Lower lobe of right lung (tissue), 2 donors: ENCODE measurements at places on chromosomes 13 and 19. TPM values are rescaled to one million over a fixed set of nuclear protein-coding genes. Genes with fewer than 3 reads are reported as not detected.
A peak's percentile ranks its signal among the peaks of the same experiment; 100 is the strongest.

- no peaks in the 10 kb centered on the region for H3K27me3 ChIP-seq
- H3K4me1 ChIP-seq: no peaks in the 10 kb centered on the region
- H3K36me3 ChIP-seq: no peaks in the 10 kb centered on the region
- no peak for DNase-seq
- H3K27ac ChIP-seq: no peak overlapping the region
- no peak overlapping the region for H3K4me3 ChIP-seq
Measured at GRCh38 chr13:83618966-83619365, 263.3 kb downstream of the SLITRK1 start.

- no peak overlapping the region for H3K27ac ChIP-seq
- H3K4me1 ChIP-seq: peaks cover 7% of the 10 kb centered on the region
- DNase-seq: no peak
- no peaks in the 10 kb centered on the region for H3K36me3 ChIP-seq
- H3K27me3 ChIP-seq: no peaks in the 10 kb centered on the region
Measured at GRCh38 chr13:60753641-60754040, 356.6 kb downstream of the TDRD3 start.

The FXYD5 gene
- 152 TPM for total RNA-seq

- no peaks in the 10 kb centered on the region for H3K27me3 ChIP-seq
- peaks cover 47% of the 10 kb centered on the region for H3K4me1 ChIP-seq
- no peak for DNase-seq
Measured at GRCh38 chr19:54138489-54139256, 1.1 kb downstream of the CNOT3 start.

The NBEA gene
- total RNA-seq: 6.6 TPM

- H3K4me1 ChIP-seq: peaks cover 11% of the 10 kb centered on the region
- H3K27ac ChIP-seq: no peak overlapping the region
- no peaks in the 10 kb centered on the region for H3K27me3 ChIP-seq
Measured at GRCh38 chr19:6073858-6074708, 36.2 kb downstream of the RFX2 start.

The HSPB6 gene
- total RNA-seq: 29.4 TPM

DNA sequence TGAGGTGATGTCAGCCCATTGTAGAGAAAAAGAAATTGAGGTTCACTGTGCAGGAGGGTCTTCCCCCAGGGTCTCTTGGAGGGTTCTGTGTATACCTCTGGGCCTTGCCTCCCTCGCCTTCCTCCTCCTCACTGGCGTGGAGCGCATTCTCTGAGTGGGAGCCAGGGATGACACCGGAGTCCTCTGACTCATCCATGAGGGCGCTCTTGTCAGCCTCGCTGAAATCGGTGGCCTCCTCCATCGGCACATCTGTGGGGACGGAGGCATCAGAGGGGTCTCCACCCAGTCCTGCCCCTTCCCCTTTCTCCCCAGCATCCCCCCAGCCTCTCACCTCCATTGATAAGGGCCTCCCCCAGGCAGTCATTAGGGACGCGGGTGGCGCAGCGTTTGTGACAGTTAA, 16.2 kb downstream of the PRKD2 start:
- DNase-seq: no peak
- no peaks in the 10 kb centered on the region for H3K4me1 ChIP-seq
- no peak overlapping the region for H3K4me3 ChIP-seq
- no peaks in the 10 kb centered on the region for H3K27me3 ChIP-seq
- H3K36me3 ChIP-seq: peaks cover 78% of the 10 kb centered on the region
- no peak overlapping the region for H3K27ac ChIP-seq

- H3K27ac ChIP-seq: peak overlapping the region; percentile 14
- H3K27me3 ChIP-seq: no peaks in the 10 kb centered on the region
- H3K36me3 ChIP-seq: peaks cover 14% of the 10 kb centered on the region
- peaks cover 35% of the 10 kb centered on the region for H3K4me1 ChIP-seq
- DNase-seq: no peak
Measured at GRCh38 chr19:39150807-39151600, 25.4 kb downstream of the PAK4 start.

DNA sequence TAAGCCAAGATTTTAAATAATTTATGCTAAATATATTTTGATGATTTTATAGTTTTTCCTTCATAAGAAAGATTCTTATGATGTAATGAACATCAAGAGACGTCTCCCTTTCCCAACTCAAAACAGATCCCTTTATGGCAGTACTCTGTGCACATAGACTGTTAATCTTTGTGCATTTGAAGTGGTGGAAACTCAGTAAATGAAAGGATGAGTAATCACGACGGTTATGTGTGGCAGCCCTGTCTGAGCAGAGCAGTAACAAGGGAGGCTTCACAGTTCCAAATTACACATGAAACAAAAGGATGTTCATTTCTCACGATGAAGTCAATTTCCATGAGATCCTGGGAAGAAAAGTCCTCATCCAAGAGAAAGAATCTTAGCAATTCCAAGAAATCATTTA, 498.1 kb downstream of the KLF5 start:
- H3K27ac ChIP-seq: no peak overlapping the region
- H3K4me3 ChIP-seq: no peak overlapping the region
- no peaks in the 10 kb centered on the region for H3K27me3 ChIP-seq
- H3K36me3 ChIP-seq: no peaks in the 10 kb centered on the region
- H3K4me1 ChIP-seq: no peaks in the 10 kb centered on the region
- no peak for DNase-seq

- no peak within 1 kb of the TSS for H3K27ac ChIP-seq
- H3K36me3 ChIP-seq: no peaks in the 10 kb centered on the region
- H3K27me3 ChIP-seq: peaks cover 29% of the 10 kb centered on the region
- H3K4me3 ChIP-seq: no peak within 1 kb of the TSS
- DNase-seq: no peak
Measured at GRCh38 chr19:827710-828321, at the start of gene AZU1. AZU1 (plus strand) TSS chr19:827837; CDS start chr19:827847, 10 bp downstream.

DNA sequence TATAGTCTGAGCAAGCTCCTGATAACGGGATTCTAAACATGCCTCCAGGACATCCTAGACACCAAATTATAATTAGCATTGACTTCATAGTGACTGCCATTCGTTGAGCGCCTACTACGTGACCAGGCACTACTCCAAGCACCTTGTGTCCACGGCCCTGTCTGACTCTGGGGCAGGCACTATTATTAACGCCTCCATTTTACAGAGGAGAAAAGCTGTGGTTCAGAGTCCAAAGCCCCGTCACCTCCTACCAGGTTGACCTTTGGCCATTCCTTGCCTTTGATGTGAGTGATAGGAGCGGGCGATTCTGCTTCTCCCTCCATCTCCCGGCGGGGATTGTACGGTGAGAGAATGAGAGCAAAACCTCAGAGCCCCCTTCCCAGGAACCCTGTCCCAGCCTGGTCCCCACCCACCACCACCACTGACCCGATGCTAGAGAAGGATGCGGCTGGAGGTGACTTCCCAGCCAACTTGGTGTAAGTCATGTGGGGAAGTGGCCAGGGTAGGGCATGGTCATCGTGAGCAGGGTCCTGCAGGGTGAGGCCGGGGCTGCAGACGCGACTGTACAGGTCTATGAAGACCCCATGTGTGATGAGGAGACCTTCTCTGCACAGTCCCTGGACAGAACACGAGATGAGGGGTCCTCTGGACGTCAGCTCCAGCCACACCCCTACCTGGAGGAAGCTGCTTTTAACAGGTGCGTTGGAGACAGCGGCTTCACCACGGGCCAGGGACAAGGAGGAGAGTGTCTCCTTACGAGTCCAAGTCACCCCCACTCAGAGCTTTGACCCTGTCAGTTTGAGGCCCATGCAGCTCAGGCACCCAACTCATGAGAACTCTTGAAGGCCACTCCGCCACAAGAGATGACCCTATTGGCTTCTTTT, at the start of gene IGSF23:
TSS of gene IGSF23 (plus strand) at position 269 of the 884 bp plus-strand sequence. CDS start at position 352, 83 bp downstream.
- H3K36me3 ChIP-seq: no peaks in the 10 kb centered on the region
- no peaks in the 10 kb centered on the region for H3K27me3 ChIP-seq
- no peak for DNase-seq

DNA sequence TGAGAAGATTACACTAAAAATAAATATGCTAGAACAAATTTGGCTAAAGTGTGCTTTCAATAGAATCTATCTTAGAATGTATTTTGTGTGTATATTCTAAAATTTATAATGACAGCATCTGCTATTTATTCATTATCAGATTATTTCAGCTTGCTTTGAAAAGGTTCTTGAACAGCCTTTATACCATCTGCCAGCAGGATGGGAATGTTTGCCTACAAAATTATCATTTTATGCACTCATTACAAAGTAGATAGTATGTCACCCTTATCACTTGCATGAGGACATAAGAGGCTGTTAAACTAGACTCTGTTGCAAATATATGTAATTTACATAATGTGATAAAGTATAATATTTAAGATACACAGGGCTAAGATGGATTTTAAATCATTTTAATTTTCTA, 1286.9 kb upstream of the PCDH20 start:
- DNase-seq: no peak
- no peak overlapping the region for H3K27ac ChIP-seq
- no peaks in the 10 kb centered on the region for H3K27me3 ChIP-seq

DNA sequence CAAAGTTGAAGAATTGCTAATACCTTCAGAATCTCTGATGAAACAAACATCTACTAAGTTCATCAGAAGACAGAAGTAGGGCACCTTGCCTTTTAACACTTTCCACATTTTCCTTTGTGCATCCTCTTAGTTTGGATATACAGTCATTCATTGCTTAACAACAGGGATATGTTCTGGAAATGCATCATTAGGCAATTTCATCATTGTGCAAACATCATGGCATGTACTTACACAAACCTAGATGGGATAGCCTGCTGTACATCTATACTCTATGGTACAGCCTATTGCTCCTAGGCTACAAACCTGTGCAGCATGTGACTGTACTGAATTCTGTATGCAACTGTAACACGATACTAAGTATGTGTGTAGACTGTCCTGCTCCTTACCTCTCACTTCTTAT, 169.8 kb downstream of the SUCLA2 start:
- no peak overlapping the region for H3K27ac ChIP-seq
- DNase-seq: no peak
- H3K4me1 ChIP-seq: no peaks in the 10 kb centered on the region

- H3K27ac ChIP-seq: no peak overlapping the region
- no peaks in the 10 kb centered on the region for H3K36me3 ChIP-seq
- peaks cover 25% of the 10 kb centered on the region for H3K4me1 ChIP-seq
Measured at GRCh38 chr19:49058562-49058961, 1.0 kb upstream of the CGB7 start.

DNA sequence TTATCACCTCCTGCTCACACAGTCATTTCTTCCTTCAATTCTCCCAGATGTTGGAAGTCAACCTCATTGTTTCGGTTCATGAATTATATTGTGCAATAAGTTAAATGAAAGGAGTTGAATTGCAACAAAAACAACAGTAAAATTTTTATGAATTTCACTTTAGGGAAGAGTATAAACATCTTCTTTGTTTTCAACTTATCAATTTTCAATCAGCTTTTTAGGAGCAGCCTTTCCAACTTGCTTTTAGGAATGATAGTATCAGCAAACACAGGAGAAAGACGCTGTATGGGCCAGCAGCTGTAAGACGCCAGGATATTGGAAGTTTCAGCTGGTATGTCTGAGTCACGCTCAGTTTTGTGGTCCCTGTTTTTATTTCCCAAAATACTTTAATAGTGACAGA, 132.5 kb upstream of the ARGLU1 start:
- no peak for DNase-seq
- H3K27me3 ChIP-seq: no peaks in the 10 kb centered on the region
- no peak overlapping the region for H3K4me3 ChIP-seq
- H3K4me1 ChIP-seq: peaks cover 4% of the 10 kb centered on the region
- H3K27ac ChIP-seq: no peak overlapping the region
- H3K36me3 ChIP-seq: no peaks in the 10 kb centered on the region

DNA sequence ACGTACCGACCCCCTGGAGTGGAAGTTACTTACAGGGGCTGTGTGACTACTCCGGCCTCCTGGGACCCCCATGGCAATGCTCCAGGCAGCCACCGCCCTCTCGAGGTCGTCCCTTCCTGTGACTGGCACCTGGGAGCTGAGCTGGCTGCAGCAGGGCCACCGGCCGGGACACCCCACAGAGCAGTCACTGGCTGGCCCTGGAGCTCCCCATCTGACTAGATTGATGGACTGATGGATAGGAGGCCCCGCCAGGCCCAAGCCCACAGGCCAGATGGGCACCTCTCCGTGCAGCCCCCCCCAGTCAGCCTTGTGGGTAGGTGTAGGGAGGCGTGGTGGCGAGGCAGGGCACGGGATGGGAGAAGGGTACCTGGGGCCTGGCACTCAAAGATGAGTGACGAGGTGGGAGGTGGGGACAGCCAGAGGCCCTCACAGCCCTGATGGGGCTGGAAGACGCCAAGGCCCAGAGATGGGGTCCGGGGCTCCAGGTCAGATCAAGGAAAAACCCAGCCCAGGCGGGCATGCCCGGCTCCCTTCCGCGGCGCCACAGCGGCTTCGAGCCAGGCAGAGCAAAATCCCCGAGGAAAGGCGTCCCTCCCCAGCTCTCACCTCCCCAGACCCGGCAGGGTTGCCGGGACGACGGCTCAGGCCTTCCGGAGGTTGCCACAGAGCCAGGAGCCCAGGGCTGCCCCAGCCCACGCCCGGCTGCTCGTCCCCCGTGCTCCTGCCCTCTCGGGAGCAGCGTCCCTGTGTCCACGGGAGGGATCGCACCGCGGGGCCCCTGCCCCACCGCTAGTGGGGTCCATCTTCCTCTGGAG, 8.4 kb downstream of the SLC39A3 start:
- peaks cover 10% of the 10 kb centered on the region for H3K27me3 ChIP-seq
- DNase-seq: no peak
- no peak overlapping the region for H3K4me3 ChIP-seq
- no peak overlapping the region for H3K27ac ChIP-seq

DNA sequence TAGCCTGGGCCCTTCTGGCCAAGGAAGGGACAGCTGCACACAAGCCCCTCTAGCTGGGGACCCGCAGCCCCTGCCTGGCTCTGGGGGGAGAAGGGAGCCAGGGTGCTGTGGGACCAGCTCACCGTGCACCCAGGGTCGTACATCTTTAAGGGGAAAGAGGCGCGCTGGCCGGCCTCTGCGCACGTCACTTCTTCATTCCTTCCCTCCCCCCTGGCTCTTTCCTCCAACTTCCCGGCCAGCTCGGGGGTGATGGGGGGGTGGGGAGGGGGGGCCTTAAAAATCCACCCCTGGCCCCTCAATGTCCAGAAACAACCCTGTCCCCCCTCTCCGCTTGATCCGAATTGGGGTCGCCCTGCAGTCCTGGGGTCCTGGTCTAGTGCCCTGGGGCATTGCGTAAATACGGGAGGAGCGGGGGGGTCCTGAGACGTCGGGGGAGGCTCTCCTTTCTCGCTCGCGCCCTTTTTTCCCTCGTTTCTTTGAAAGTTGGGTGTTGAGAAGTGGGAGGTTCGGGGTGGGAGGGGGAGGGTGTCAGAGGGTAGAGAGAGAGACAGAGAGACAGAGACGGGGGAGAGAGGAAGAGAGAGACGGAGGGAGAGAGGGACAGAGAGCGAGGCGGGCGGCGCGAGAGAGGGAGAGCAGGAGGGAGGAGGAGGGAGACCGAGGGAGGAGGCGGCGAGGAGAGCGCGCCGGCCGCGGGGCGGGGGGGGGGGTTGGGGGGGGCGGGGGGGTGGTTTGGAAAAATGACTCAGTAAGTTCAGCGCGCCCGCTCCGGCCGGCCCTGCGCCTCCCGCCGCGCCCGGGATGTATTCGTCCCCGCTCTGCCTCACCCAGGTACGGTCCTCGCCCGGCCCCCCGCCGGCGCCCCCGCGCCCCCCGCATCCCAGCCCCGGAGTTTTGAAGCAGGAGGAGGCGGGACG, at the start of gene NFIC:
TSS of gene NFIC (plus strand) at position 748 of the 917 bp plus-strand sequence. CDS start at position 802, 54 bp downstream.
- H3K4me1 ChIP-seq: peaks cover 65% of the 10 kb centered on the region
- peak; percentile 83 for DNase-seq

The SERTAD3 gene
- total RNA-seq: 30.7 TPM

The LATS2 gene
- 26.1 TPM for total RNA-seq

GRCh38 chr13:102729560-102730270, 34.9 kb upstream of the METTL21C start:
- H3K36me3 ChIP-seq: no peaks in the 10 kb centered on the region
- DNase-seq: no peak
- no peaks in the 10 kb centered on the region for H3K27me3 ChIP-seq
- peaks cover 9% of the 10 kb centered on the region for H3K4me1 ChIP-seq

The IZUMO2 gene
- total RNA-seq: not detected

The KIRREL2 gene
- 0.12 TPM for total RNA-seq

- no peak overlapping the region for H3K4me3 ChIP-seq
- no peak overlapping the region for H3K27ac ChIP-seq
- H3K27me3 ChIP-seq: peaks cover 11% of the 10 kb centered on the region
- H3K4me1 ChIP-seq: no peaks in the 10 kb centered on the region
- DNase-seq: no peak
Measured at GRCh38 chr19:9906475-9907087, 29.7 kb downstream of the OLFM2 start.
